Central memory CD8-positive, alpha-beta T cell (primary cell): ENCODE measurements at places on chromosomes 3 and 15.

DNA sequence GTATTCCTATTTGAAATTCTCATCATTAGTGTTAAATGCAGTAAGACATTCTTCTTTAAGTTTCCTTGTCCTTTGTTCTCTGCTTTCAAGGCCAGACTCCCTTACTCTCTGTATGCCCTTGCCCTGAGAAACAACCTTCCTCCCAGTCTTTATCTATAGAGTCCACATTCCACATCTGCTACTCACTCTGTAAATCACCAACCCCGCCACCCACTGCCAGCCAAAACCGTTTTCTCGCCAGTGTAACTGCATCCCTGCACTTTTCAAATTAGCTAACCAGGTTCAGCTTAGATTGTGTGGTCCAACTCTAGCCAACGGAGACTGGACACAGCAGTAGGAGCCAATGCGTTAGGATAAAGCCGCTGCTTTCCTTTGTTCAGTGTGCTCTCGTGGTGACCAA, 402.4 kb upstream of the PDZRN3 start:
- no peaks in the 10 kb centered on the region for H3K36me3 ChIP-seq
- no peak overlapping the region for H3K4me3 ChIP-seq
- H3K4me1 ChIP-seq, result no peaks in the 10 kb centered on the region
- no peaks in the 10 kb centered on the region for H3K27me3 ChIP-seq
- H3K27ac ChIP-seq, result no peak overlapping the region

GRCh38 chr3:156583469-156583868, 28.6 kb upstream of the SSR3 start:
- H3K4me3 ChIP-seq, result no peak overlapping the region
- no peaks in the 10 kb centered on the region for H3K36me3 ChIP-seq
- no peaks in the 10 kb centered on the region for H3K4me1 ChIP-seq
- no peak for DNase-seq
- no peaks in the 10 kb centered on the region for H3K27me3 ChIP-seq

DNA sequence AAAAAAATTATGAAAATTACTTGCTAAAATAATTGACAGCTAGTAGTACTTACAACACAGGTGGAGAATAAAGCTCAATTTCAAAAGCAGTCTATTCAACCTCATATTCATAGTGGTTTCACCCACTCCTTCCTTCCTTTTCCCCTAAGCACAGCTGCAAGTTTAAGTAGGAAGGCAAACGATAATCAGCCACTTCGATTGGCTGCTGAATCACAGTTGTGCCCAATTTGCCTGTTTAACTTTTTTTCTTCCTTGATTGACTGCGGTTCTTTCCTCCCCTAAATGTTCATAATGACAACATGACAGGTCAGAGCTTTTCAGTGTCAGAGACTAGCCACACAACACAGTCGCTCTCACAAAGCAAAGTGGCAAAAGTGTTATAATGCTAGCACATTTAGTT, 468.0 kb upstream of the GBE1 start:
- no peaks in the 10 kb centered on the region for H3K4me1 ChIP-seq
- no peak overlapping the region for H3K4me3 ChIP-seq
- no peaks in the 10 kb centered on the region for H3K36me3 ChIP-seq
- H3K27ac ChIP-seq, result no peak overlapping the region
- no peak for DNase-seq

- H3K36me3 ChIP-seq, result peaks cover 12% of the 10 kb centered on the region
- H3K4me1 ChIP-seq, result no peaks in the 10 kb centered on the region
- H3K4me3 ChIP-seq, result no peak overlapping the region
- DNase-seq, result no peak
- H3K27ac ChIP-seq, result no peak overlapping the region
- H3K27me3 ChIP-seq, result no peaks in the 10 kb centered on the region
These were observed 94.0 kb upstream of the MEX3B start for GRCh38 chr15:82139823-82140268.

DNA sequence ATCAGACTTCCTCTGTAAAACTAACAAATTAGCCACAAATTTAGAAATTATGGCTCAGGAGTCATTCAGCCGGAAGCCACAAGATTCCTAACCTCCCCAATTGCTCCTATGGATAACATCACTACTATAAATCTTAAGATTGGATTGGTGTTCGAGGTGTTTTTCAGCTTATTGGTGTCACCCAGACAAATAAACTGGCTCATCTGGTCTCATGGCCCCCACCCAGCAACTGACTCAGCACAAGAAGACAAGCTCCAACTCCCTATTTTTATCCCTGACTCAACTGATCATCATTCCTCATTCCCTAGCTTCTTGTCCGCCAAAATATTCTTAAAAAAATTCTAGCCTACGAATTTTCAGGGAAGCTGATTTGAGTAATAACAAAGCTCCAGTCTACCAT, 135.1 kb upstream of the STRIT1 start:
- H3K27ac ChIP-seq, result no peak overlapping the region
- H3K4me3 ChIP-seq, result no peak overlapping the region
- no peaks in the 10 kb centered on the region for H3K27me3 ChIP-seq
